Natural killer cell (primary cell): ENCODE measurements at places on chromosomes 12 and 14. TPM values are rescaled to one million over a fixed set of nuclear protein-coding genes. Genes with fewer than 3 reads are reported as not detected.
A peak's percentile ranks its signal among the peaks of the same experiment; 100 is the strongest.

DNA sequence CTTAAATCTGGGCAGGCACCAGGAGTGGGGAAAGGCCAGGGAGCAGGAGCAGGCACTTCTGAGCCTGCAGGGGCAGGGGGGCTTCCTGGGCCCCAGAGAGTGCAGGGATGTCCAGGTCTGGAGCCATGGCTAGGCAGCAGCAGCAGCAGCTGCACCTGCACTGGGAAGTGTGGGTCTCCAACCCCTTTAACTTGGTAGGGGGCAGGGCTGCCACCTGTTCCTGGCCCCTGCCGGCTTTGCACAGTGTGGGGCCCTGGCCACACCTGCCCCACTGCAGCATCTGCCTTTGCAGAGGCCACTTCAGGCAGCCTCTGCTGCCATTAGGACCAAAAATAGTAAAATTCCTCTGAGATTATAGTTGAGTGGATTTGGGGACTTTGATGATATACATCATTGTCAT, 138.5 kb downstream of the SLC16A7 start:
- H3K4me3 ChIP-seq, result no peak overlapping the region
- H3K27me3 ChIP-seq, result no peaks in the 10 kb centered on the region
- no peak for DNase-seq
- no peaks in the 10 kb centered on the region for H3K4me1 ChIP-seq

GRCh38 chr14:75098212-75098611, 28.6 kb downstream of the NEK9 start:
- H3K27me3 ChIP-seq, result no peaks in the 10 kb centered on the region
- H3K4me1 ChIP-seq, result no peaks in the 10 kb centered on the region
- peaks cover 75% of the 10 kb centered on the region for H3K36me3 ChIP-seq
- H3K27ac ChIP-seq, result no peak overlapping the region
- DNase-seq, result no peak

DNA sequence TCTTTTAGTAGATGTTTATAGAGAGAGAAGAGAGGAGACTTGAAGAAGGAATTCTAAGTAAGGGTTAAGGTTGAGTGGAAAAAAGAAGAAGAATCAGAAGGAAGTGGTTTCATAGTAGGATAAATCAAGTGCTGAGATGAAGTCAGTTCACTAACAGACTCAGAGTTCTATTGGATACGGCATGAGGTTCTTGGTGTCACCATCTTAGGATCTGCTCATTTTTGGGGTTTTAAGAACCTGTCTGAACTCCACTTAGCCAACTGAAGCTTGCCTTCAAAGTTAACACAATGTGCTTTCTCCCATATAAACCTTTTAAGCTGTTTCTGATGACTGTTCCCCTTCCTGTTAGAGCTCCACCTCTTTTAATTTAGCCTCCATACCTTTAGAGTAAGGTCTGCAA, 152.6 kb downstream of the PRKCH start:
- peak; percentile 61 for DNase-seq
- peaks cover 81% of the 10 kb centered on the region for H3K4me1 ChIP-seq

GRCh38 chr12:76413121-76413520, 64.9 kb upstream of the BBS10 start:
- peaks cover 4% of the 10 kb centered on the region for H3K36me3 ChIP-seq
- H3K4me3 ChIP-seq, result no peak overlapping the region
- DNase-seq, result no peak
- H3K27ac ChIP-seq, result no peak overlapping the region

- no peak for DNase-seq
- H3K36me3 ChIP-seq, result no peaks in the 10 kb centered on the region
- H3K4me3 ChIP-seq, result no peak overlapping the region
- H3K27me3 ChIP-seq, result no peaks in the 10 kb centered on the region
- H3K4me1 ChIP-seq, result no peaks in the 10 kb centered on the region
Observed at GRCh38 chr12:12533238-12533829, 29.3 kb downstream of the DUSP16 start.

- no peak overlapping the region for H3K27ac ChIP-seq
- H3K4me3 ChIP-seq, result no peak overlapping the region
- H3K27me3 ChIP-seq, result no peaks in the 10 kb centered on the region
- H3K36me3 ChIP-seq, result no peaks in the 10 kb centered on the region
Observed at GRCh38 chr12:127237151-127237550, 1029.8 kb upstream of the TMEM132C start.

GRCh38 chr12:109739747-109740693, 26.4 kb downstream of the FAM222A start:
- no peaks in the 10 kb centered on the region for H3K27me3 ChIP-seq
- peak; percentile 24 for DNase-seq
- no peaks in the 10 kb centered on the region for H3K36me3 ChIP-seq
- no peak overlapping the region for H3K27ac ChIP-seq
- no peaks in the 10 kb centered on the region for H3K4me1 ChIP-seq
- no peak overlapping the region for H3K4me3 ChIP-seq

DNA sequence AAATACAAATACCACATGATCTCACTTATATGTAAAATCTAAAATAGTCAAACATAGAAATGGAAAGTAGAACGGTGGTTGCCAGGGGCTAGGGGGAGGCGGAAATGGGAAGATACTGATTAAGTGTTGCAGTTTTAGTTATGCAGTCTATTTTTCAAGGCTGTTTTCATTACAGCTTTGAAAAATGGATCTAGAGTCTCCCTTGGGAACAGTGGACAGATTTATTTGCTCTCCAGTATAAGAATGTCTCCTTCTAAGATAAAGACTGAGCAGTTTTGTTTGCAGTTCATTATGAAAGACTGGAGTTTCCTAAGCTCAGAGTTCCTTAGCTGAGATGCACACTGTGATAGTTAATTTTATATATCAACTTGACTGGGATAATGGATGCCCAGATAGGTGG, 202.5 kb downstream of the KLHL28 start:
- H3K27ac ChIP-seq, result no peak overlapping the region
- H3K36me3 ChIP-seq, result no peaks in the 10 kb centered on the region
- H3K4me1 ChIP-seq, result no peaks in the 10 kb centered on the region

DNA sequence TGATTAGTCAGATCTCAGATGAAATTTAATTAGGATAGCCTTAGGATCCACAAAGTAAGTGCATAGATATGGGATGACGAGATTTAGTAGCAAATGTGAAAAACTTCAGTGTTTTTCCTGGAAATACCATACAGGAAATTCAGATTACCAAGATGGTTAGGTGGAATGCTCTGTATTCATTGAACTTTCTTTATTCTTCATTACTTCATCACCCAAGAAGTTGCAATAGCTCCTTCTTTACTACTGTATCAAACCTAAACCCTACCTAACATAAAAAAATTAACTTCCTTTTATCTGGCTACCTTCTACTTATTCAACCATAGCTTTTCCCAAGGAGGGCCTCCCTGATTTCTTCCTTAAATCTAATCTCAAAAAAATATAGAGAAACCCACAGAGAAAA, 100.4 kb downstream of the TTC6 start:
- no peak overlapping the region for H3K4me3 ChIP-seq

GRCh38 chr12:116380108-116380507, 102.6 kb upstream of the MED13L start:
- no peaks in the 10 kb centered on the region for H3K36me3 ChIP-seq
- peaks cover under 1% of the 10 kb centered on the region for H3K4me1 ChIP-seq
- H3K27ac ChIP-seq, result no peak overlapping the region

DNA sequence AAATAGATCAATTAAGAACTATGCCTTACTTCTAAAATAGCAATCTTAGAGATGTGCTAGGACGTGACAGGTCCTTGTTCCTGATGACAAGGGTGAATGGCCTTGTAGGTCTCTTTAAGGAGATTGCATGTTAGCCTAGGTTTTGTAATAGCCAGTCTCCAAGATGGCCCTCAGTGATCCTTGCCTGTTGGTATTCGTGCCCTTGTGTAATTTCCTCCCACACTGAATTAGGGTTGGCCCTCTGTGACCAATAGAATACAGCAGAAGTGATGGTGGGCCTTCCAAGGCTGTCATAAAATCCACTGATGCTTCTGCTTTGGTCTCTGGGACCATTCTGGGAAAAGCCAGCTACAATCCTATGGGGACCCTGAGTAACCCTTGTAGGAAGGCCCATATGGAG, 38.2 kb upstream of the SNX6 start:
- H3K27me3 ChIP-seq, result no peaks in the 10 kb centered on the region
- no peaks in the 10 kb centered on the region for H3K4me1 ChIP-seq
- no peaks in the 10 kb centered on the region for H3K36me3 ChIP-seq
- no peak for DNase-seq

GRCh38 chr12:88985011-88985410, 367.3 kb downstream of the DUSP6 start:
- no peak overlapping the region for H3K27ac ChIP-seq
- DNase-seq, result no peak
- H3K4me3 ChIP-seq, result no peak overlapping the region

DNA sequence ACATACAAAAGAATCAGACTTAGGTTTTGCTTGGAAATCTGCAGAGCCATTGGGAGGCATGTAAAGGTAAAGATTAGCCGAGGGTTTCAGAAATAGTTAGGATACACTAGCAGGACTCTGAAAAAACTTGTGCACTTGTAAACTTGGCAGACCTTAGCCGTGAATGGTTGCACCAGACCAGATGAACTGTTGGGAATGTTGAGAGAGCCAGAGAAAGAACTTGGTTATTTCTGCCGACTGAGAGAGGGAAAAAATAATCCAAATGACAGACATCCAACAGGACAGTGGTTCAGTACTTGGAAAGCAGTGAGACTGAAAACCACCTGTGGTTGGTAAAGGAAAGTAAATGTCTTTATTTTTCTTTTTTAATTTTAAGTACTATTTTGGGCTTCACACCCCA, 222.5 kb upstream of the DDHD1 start:
- no peaks in the 10 kb centered on the region for H3K4me1 ChIP-seq
- H3K36me3 ChIP-seq, result no peaks in the 10 kb centered on the region
- no peak overlapping the region for H3K4me3 ChIP-seq
- no peaks in the 10 kb centered on the region for H3K27me3 ChIP-seq

- H3K36me3 ChIP-seq, result peaks cover 21% of the 10 kb centered on the region
- peak overlapping the region; percentile 89 for H3K27ac ChIP-seq
- no peaks in the 10 kb centered on the region for H3K27me3 ChIP-seq
- H3K4me1 ChIP-seq, result peaks cover 10% of the 10 kb centered on the region
- H3K4me3 ChIP-seq, result peak overlapping the region; percentile 33
Observed at GRCh38 chr12:64459394-64459891, 7.5 kb downstream of the TBK1 start.

- H3K27me3 ChIP-seq, result no peaks in the 10 kb centered on the region
- no peak overlapping the region for H3K27ac ChIP-seq
- no peak overlapping the region for H3K4me3 ChIP-seq
- peaks cover 20% of the 10 kb centered on the region for H3K4me1 ChIP-seq
Observed at GRCh38 chr14:44960146-44960545, 1.6 kb downstream of the KLHL28 start.

DNA sequence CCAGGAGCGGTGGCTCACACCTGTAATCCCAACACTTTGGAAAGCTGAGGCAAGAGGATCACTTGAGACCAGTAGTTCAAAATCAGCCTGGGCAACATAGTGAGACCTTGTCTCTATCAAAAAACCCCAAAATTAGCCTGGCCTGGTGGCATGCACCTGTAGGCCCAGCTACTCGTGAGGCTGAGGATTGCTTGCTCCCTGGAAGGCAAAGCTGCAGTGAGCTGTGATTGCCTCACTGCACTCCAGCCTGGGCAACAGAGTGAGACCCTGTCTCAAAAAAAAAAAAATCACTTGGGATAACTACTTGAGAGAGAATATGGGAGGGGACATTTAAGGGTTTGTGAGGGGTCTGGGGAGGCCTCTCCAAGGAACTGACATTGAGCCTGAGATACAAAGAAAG, 109.0 kb downstream of the GPATCH2L start:
- no peaks in the 10 kb centered on the region for H3K36me3 ChIP-seq
- DNase-seq, result no peak
- no peaks in the 10 kb centered on the region for H3K27me3 ChIP-seq
- no peaks in the 10 kb centered on the region for H3K4me1 ChIP-seq
- H3K4me3 ChIP-seq, result no peak overlapping the region
- H3K27ac ChIP-seq, result no peak overlapping the region

- H3K36me3 ChIP-seq, result no peaks in the 10 kb centered on the region
- no peak overlapping the region for H3K27ac ChIP-seq
- no peaks in the 10 kb centered on the region for H3K4me1 ChIP-seq
- no peak for DNase-seq
Observed at GRCh38 chr12:41980390-41980789, 164.3 kb downstream of the GXYLT1 start.

DNA sequence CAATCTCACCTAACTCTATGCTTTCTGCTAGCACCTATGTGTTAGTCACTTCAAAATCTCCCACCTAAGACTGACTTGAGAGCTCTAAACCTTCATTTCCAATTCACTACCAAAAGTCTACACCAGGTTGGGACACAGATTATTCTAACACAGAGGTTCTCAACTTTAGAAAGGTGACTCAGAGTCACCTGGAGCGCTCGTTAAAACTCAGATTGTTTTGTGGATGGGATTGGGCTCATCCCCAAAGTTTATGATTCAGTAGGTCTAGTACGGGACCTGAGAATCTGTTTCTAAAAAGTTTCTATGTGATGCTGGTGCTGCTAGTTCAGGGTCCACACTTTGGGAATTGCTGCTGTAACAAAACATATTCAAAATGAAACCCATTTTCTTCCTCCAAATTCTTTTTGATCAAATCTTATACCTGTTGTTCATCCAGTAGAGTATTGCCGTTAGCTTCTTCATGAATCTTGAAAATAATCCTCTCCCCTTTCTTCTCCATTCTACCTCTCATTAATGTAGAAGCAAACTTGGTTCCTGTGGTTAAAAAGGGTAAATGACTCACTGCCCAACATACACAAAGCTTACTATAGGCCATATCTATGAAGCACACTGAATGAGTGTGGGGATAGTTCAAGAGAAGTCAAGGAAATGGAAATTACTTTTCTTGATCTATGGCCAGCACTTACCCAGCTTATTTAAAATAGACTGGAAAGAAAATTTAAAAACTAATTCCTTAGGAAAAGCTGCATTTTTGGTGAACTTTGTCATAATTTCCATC, 206.7 kb downstream of the KIF21A start:
- no peak overlapping the region for H3K27ac ChIP-seq
- no peak overlapping the region for H3K4me3 ChIP-seq
- H3K27me3 ChIP-seq, result no peaks in the 10 kb centered on the region
- no peak for DNase-seq

GRCh38 chr12:32155961-32156529, 49.4 kb downstream of the BICD1 start:
- no peak overlapping the region for H3K27ac ChIP-seq
- no peaks in the 10 kb centered on the region for H3K36me3 ChIP-seq
- H3K4me1 ChIP-seq, result peaks cover 4% of the 10 kb centered on the region
- no peak for DNase-seq
- H3K27me3 ChIP-seq, result no peaks in the 10 kb centered on the region
- H3K4me3 ChIP-seq, result no peak overlapping the region

BDKRB2 gene
- not detected for total RNA-seq

CLMN gene
- 1.8 TPM for total RNA-seq

OR4Q3 gene
- not detected for total RNA-seq

DLGAP5 gene
- total RNA-seq, result 1.9 TPM

SELPLG gene
- total RNA-seq, result 179 TPM

TAS2R42 gene
- not detected for total RNA-seq

FOXG1 gene
- total RNA-seq, result not detected

LTBP2 gene
- total RNA-seq, result 3.0 TPM
